ENCODE measurements at places on chromosomes 12 and 14.

DNA sequence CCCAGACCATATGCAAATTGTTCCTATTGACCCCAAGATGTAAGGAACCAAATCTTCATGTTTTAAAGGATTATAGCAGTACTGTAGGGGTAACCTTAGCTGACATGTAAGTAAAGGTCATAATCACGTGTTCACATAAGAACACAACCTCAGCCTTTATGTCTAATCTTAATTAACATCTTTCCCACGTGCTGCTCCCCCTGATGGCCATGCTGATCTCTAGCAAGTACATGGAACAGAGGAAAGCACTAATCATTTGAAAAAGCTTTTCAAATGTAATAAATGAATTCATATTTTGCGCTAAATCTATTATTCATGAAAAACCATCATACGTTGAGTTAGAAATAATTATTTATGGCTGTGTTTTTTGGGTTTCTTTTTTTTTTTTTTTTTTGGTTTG lies 30.5 kb upstream of the ITPR2 start:
- DNase-seq = no peak

DNA sequence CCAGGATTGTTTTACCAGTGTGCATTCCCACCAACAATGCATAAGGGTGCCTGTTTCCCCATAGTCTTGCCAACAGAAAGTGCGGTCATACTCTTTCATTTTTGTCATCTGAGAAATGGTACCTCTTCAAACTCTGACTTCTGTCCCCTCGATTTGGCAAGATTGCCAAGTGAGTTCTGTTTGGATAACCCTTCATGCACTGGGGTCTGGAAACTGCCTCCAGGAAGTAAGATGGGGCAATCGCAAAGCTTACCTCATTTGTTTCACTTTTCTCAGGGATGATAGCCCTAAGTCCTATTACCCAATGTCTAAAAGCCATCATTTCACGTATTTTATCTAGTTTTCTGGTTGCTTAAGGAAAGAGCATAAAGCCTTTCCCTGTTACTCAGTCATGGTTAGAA lies 28.6 kb upstream of the NR1H4 start:
- no peak for DNase-seq

DNA sequence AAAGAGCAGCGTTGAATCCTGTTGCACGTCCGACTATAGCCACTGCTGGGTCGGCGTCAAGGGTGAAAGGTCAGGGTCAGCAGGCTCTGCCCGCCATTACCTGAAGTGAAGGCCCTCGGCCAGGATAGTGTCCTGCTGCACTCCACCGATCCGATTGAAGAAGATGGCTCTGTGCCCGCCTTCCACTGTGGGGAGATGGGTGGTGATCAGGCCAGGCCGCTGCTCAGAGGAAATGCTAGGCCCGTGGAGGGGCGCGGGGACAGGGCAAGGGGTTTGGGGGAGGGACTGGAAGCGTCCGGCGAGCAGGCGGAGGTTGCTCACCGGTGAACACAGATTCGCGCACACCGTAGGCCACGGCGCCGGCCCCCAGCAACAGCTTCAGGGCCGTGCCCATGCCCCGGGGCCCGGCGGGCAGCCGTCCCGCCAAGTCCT lies 352 bp downstream of the PHB2 start:
- no peak for DNase-seq

- no peak for DNase-seq
Measured at GRCh38 chr12:131188131-131189050, 234.7 kb downstream of the ADGRD1 start.

DNA sequence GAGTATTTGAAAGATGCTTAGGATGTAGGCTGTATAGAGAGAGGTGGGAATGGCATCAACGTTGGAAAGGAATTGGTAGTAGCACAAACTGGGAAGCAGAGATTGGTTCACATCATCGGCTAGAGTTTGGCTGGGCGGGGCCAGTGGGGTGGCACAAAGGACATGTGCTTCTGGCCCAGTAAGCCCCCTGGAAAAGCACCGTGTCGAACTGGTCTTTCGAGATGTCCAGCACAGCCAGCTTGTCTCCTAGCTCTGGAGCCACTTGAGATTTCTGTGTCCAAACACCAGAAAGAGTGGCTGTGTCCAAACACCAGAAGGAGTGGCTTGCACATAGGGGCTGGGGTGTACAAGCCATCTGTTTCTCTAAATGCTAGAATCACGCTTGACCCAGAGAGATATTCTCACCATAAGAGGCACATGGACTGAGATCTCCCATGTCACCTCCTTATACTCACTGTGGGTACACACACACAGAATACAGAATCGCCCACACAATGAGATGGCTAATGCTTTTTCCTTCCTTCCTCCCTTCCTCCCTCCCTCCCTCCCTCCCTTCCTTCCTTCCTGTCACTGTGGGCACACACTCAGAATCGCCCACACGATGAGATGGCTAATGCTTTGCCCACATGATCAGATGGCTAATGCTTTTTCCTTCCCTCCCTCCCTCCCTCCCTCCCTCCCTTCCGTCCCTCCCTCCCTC lies 41.8 kb upstream of the KCNK13 start:
- no peak for DNase-seq

GRCh38 chr12:59055204-59055860 lies 135.0 kb upstream of the LRIG3 start:
- DNase-seq = no peak

GRCh38 chr14:66575014-66575413 lies 67.1 kb downstream of the GPHN start:
- DNase-seq = no peak

DNA sequence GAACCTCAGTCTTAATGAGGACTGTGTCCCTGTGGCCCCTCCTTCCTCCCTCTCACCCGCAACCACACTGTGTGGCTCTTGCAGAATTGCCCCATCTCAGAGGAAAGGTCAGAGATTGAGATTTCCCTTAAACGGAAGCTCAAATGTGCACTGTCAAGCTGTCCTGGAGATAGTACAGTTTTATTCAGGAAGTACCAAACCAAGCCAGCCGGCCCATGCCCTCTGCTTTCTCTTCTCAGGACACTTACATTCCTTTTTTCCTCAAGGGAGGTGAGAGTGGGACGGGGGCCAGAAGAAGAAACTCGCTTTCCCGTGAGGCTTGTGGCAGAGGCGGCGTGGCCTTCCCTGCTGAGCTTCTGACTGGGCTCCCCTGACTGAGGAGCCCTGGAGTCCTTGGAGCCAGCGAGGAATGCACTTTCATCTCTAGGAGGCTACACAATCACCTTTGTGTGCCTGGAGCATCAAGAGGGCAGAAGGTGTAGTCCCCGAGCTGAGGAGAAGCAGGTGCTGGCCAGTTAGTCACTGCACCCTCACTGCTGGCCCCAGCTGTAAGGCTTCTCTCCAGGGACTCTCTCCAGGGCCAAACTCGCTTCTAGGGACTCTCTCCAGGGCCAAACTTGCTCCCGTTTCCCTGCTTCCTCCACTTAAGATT lies 24.1 kb upstream of the ATP2A2 start:
- DNase-seq = no peak

- no peak for DNase-seq
Measured at GRCh38 chr12:3101309-3102024, 24.3 kb downstream of the TSPAN9 start.

GRCh38 chr12:88625356-88625755 lies 45.1 kb upstream of the KITLG start:
- DNase-seq = no peak

DNA sequence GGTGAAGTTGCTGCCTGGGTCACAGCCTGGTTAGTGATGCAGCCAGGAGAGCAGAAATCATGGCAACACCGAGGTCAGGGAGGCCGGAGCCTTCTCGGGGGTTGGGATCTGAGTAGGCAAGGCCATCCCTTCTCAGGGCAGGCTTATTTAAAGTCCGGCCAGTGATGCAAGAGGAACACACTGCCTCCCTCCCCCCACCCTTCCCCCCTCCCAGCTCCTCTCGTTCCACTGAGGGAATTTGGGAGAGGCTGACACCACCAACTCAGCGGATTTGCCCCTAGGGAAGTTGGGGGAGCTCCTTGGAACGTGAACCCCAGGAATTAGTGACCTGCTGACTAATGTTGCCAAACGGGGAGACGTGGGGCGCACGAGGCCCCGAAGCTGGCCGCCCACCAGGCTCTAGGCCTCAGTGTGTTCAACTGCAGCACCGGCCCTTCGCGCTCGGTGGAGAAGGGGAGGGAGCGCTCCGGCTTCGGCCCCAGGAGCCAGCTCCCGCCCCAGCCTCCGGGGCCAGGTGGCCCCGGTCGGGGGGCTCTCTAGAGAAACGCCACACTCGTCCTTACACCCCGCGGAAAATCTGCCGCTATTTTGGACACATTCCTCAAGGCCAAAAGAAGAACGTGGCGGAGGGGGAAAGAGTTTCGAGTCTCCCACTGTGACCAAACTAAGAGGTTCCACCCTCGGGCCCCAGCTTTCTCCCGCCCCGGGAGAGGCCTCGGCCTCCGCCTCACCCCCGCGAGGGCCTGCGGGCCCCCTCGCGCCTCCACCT lies 1.6 kb downstream of the CTDSP2 start:
- DNase-seq = no peak

DNA sequence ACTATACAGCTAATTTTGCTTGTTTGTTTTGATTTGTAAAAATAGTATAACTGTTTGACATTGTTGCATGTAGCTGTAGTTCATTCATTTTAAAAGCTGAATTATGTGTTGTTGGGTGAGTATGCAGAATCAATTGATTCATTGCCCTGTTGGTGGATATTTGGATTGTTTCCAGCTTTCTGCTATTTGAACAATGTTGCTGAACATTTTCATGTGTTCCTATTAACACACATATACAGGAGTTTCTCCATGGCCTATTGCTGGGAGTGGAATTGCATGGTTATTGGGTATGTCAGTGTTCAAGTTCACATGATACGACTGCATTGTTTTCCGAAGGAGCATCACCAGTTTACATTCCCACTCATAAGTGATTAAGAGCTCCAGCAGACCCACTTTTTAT lies 75.3 kb downstream of the SRGAP1 start:
- DNase-seq = no peak
